ENCODE measurements at places on chromosomes 13 and 19.
A peak's percentile ranks its signal among the peaks of the same experiment; 100 is the strongest.

- peak; percentile 7 for DNase-seq
Observed at GRCh38 chr19:46515879-46516350, 20.2 kb upstream of the PNMA8B start.

DNA sequence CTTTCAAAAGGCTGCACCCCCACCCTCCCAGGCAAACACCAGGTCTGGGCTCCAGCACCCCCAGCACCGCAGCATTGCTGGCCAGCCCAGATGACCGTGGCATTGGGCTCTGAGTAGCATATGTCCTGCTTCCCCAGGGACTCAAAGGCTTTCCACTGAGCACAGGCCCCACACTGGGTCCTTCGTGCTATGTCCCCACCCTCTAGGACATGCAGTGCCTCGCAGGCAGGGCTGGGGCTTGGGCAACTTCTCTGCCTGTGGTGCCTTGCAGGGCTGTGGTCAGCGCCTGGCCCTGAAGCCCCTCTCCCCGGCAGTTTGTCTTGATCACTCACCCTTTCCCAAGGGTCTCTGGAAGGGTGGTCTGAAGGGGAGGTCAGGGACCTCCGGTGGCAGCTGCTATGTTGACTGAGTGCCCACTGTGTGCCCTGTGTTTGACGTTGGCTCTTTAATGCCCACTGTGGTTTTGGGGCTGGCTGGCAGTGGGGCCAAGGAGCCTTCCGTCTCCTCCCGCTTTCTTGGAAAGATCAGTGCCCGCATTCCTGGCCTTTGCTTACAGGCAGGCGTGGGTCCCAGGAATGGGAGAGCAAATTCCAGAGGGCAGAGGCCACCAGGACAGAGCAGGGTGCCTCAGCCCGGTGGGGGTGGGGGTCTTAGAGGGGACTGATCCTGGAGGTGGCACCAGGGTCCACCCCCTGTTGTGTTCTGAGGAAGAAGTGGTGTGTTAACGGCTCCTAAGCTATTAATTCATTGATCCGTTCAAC lies 20.3 kb upstream of the CRTC1 start:
- no peak for DNase-seq

GRCh38 chr19:36139473-36140303 lies at the start of gene CAPNS1:
TSS of gene CAPNS1 (plus strand) at chr19:36140066. CDS start at chr19:36141012, 946 bp downstream.
- peak; percentile 89 for DNase-seq

- no peak for DNase-seq
Observed at GRCh38 chr13:58704953-58705352, 1073.4 kb downstream of the PCDH17 start.

- DNase-seq = no peak
Observed at GRCh38 chr19:47227352-47228167, 3.4 kb downstream of the BBC3 start.

- no peak for DNase-seq
Observed at GRCh38 chr19:29966588-29967249, 24.7 kb downstream of the URI1 start.

GRCh38 chr13:100694722-100695508 lies 20.3 kb upstream of the TMTC4 start:
- DNase-seq = no peak

DNA sequence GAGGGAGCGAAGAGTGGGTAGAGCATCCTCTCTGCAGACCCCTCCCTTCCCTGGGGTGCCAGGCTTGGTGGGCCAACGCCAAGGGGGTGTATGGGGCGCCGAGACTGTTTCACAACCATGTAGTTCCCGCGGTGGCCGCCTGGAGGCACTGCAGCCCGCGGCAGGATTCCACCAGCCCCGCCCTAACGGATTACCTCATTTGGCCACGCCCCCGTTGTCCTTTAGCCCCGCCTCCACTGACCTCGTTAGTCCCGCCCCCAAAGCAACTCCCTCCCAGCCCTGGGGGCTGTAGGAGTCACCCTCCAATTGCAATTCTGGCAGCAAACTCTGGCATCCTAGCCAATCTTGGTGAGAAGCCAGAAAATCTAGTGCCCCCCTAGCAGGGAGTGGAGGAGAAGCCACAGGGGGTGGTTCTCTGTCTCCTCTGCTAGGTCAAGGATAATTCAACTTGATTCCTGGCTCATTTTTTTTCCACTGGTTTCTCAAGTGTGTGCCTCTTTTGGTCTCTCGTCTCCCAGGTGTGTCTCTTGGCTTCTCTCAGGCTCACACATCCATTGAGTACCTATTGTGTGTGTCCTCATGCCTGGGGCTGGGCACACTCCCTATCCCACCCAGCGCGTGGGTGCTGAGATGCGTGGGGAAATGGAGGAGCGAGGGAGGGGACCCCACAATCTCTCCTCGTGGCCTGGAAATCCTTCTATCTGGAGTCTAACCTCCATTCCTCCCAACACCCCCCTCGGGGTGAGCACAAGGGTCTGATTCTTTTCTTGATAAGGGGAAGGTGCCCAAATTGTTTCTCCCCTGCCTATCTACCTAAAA lies 2.0 kb downstream of the OLFM2 start:
- peak; percentile 36 for DNase-seq

DNA sequence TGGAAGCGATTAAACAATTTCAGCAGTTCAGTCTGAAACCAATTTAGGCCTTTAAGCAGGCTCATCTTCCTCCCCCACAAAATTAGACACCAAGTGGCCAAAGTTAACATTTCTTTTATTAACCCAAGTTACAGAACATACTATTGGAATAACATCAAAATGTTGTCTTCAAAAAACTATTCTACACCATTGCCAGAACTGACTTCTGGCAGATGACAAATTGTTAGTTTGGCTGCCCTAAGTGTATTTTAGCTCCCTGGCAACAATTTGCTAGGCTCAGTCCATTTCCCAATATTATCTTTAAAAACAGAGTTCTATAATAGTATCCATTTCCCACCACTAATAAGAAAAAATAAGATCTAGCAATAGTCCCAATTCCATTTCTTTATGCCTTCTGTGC lies 107.8 kb downstream of the SGCG start:
- DNase-seq = no peak

- peak; percentile 40 for DNase-seq
Observed at GRCh38 chr13:89695343-89696257, 1651.9 kb upstream of the MIR17HG start.

DNA sequence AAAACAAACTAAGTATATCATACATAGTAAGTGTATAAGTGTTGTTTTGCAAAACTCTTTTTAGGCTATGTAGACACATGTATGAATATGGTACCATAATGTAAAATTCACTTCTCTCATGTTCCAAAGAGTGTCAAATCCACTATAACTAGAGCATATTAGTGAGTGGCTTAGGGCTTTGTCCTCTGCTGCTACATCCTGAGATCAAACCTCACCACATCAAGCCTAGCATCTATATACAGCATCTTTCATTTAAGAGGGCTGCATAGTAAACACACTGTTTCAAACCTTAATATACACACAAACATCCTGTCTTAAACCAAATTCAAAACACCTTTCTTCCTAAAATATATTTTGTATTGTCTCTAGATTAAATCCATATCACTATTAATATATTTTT lies 38.7 kb downstream of the ELF1 start:
- DNase-seq = no peak

DNA sequence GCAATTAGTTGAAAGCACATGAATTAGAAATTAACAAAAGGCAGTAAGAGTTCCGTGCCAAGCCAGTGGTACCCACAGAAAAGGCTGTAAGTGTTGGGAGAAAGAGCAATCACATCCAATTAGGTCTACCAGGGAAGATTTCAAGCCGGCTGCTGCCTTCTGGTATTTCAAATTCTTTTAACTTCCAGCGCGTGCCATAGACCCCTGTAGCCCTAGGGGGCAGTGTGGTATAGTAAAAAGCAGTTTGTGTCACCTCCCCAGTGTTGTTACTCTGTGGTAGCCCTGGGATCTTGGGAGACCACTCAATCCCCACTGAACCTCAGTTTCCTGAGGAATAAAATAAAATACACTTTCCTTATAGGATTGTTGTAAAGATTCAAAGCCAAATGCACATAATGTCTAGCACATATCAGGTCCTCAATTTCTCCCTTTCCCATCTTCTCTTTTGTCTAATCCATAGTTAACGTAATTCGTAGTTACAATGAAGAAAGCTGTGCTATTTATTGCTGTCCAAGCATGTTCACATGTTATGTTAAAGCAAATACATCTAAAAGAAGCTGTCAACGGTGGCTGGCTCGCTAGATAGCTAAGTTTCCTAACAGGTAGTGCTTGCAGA lies 230.2 kb downstream of the TDRD3 start:
- peak; percentile 5 for DNase-seq

DNA sequence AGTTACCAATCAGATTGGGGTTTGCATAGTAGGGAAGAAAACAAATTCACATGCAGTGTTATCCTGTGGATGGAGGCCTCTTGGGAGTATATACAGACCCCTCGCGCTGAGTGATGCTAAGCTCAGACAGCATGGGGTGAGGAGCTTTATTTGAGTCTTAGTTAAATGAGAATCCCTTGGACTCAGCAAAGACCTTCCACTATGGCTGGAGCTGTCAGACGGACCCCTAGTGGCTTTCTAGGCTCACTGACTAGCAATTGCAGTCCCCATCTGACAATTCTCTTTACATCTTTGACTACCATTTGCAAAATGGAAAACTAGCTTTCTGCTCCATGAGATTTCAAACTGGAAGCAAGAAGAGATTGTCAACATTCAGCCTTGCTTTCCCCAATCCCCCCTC lies 90.4 kb downstream of the STOML3 start:
- DNase-seq = no peak

DNA sequence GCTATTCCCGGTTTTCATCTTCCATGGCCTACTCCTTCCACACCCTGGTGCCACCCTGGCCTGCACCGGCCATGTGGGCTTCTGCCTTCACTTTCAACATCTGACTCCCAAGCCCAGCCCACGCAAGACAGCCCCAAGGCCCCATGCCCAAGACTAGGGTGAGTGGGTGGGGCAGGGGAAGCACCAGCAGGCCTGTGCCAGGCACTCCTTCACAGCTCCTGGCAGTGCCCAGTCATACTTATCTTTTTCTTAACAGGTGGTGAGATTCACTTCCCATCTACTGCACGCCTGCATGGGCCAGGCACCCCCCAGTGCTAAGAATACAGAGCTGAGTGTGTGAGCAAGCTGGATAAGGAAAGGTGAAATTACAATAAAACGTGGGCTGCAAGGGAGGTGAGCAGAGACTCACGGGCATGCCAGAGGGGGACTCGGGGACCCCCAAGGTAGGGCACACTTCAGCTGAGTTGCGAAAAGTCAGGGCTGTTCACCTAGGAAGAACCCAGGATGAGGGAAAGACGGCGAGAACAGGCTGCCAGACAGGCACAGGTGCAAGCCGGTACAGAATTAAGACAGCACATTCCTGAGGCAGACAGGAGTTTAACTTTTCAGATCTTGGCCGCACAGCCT lies 55.7 kb downstream of the COL4A1 start:
- no peak for DNase-seq

DNA sequence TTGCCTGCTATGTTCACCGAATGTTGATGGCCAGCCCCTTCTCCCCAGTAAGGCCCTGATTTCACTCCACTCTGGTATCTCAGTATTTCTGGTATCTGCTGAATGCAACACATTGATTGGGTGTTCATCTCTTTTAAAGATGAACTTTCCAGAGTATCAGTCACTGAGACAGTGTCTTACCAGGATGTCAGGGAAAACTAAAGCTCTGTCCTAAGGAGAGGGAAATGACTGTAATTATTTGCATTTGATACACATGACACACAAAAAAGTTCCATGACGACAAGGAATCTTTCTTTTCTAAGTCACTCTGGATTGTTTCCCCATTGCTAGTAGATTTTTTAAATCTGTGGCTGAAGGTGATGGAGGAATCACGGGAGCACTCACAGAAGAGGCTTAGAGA lies 2.2 kb downstream of the GPC5 start:
- no peak for DNase-seq

GRCh38 chr19:2300533-2300932 lies 7.4 kb downstream of the LINGO3 start:
- DNase-seq = no peak

DNA sequence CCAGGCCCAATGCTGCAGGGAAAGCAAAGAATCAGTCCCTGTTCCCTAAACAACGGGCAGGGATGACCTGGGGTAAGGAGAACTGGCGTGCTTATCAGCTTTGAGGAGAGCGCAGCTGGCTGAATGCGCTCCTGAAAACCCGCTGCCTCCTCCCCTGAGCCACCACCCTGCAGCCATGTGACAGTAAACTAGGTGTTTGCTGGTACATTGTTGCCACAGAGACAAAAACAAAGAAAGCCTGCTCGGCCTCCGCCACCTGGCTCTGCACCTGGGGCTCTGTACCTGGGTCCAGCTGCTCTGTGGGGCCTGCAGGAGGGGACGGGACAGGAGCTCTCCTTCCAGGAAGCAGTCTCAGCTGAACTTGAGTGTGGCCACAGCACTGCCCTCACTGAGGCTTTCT lies 21.8 kb downstream of the MCF2L start:
- no peak for DNase-seq

- no peak for DNase-seq
Observed at GRCh38 chr13:106686163-106686562, 118.2 kb upstream of the ARGLU1 start.

- DNase-seq = no peak
Observed at GRCh38 chr19:12938779-12939601, 581 bp downstream of the CALR start.

DNA sequence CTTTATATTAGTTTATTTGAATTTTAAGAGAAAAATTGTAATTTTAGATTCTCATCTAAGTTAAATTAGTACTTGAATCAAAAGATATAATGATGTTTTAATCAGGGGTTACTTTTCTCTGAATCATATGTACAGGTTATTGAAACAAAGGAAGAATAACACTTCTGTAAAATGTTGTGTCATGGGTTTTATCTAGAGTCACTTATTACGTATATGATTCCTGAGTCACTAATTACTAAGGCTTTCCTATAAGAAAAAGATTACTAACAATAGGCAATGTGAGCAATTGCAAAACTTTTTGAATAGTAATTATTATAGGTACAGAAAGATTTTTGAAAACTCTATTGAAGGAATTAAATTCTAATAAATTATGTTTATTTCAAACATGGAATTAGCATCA lies 99.2 kb upstream of the KLF5 start:
- no peak for DNase-seq

- DNase-seq = no peak
Observed at GRCh38 chr13:39282400-39282972, 244.2 kb downstream of the NHLRC3 start.
